Activated CD4-positive, alpha-beta T cell treated with anti-CD3 and anti-CD28 coated beads, Interleukin-2, amount 50 U/mL, for 48 hours (primary cell): ENCODE measurements at places on chromosomes 2 and 18.
A peak's percentile ranks its signal among the peaks of the same experiment; 100 is the strongest.

GRCh38 chr2:190303647-190304046, 16.0 kb downstream of the HIBCH start:
- DNase-seq: no peak

GRCh38 chr2:239818086-239818485, 207.1 kb downstream of the NDUFA10 start:
- DNase-seq: no peak

DNA sequence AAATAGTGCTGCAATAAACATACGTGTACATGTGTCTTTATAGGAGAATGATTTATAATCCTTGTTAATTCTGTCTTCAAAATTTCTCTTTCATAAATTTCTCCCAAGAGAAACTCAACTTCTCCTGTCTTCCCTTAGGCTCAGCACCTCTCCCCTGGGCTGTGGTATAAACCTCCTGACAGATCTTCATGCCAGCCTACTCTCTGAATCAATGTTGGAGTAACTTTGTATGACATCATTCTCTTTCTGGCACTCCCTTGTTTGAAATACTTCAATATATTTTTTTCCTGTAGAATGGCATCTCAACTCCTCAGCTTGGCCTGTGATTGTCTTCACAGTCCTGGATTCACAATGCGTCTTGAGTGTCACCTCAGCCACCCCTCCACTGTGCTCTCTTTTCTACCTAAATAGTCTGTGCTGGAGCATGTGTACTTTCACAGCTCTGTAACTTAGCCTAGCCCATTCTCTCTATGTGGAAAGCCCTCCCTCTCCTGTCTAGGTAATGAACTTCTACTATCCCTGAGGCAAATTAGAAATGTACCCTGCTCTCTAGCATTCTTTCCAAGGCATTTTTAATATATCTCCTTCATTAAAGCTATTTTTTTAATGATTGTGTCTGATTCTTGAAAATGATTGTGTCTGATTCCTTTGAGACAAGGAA, 649.9 kb upstream of the FANCL start:
- DNase-seq: no peak

DNA sequence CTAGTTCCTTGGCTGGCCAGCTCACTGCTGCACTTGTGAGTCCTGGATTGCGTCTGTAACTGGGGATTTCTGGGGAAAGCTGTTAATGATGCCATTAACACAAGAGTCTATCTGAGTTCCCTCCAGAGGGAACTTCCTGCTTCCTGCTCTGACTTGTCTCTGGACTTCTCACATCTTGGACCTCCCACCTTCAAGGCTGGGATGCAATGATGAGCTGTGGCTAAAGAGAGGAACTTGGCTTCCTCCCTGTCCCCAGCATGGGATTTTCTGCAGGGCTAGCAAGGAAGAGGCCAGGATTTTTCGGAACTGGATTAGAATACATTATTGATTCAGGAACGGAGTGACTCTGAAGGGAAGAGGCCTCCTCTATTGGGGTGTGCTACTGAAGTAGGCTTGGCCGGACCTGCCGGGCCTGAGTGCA, 155.5 kb downstream of the CLIP4 start:
- no peak for DNase-seq

DNA sequence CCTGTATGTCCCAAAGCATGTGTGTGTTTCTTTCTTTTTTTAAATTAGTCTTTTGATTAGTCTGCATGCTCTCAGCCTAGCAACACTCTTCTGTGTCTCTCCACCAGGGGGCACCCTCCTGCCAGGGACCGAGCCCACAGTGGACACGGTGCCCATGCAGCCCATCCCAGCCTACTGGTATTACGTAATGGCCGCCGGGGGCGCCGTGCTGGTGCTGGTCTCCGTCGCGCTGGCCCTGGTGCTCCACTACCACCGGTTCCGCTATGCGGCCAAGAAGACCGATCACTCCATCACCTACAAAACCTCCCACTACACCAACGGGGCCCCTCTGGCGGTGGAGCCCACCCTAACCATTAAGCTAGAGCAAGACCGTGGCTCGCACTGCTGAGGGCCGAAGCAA, 93.8 kb downstream of the NRP2 start:
- DNase-seq: peak; percentile 44

GRCh38 chr2:170973225-170973491, 44.1 kb downstream of the GORASP2 start:
- no peak for DNase-seq

DNA sequence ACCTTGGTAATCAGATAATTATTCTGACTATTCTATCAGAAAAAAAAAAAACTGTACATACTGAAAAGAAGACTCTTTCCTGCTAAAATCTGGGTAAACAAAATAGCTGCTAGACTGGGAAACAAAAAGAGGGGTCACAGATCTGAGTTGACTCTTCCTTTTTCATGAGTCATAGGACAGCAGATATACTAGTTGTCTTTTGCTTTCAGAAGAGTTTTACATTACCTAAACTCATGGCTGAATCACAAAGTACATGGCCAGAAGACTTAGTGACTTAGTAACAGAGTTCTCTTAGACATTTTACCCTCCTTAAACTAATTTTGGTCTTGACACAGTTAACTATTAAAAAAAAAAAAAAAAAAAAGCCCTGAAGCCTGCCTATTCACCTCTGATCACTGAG, 834.0 kb upstream of the FSHR start:
- no peak for DNase-seq

- no peak for DNase-seq
Measured at GRCh38 chr2:175475130-175475529, 293.6 kb upstream of the ATP5MC3 start.

DNA sequence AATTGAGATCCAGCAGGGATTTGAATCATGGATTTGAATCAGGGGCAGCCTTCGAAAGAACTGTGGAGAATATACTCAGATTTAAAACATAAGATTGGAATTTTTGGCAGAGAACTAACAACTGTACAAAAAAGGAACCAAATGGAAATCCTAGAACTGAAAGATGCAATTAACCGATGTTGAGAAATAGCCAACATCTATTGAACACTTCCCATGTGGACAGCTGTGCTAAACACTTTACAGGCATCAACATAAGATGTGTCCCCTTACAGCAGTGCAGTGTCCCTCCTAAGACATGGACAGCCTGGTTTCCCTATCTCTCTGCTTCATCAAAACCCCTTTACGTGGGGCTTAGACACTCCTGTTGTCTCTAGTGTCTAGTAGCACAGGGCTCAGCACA, 3.7 kb upstream of the IL1RN start:
- DNase-seq: no peak

GRCh38 chr2:217994776-217995274, 8.0 kb downstream of the TNS1 start:
- DNase-seq: no peak

DNA sequence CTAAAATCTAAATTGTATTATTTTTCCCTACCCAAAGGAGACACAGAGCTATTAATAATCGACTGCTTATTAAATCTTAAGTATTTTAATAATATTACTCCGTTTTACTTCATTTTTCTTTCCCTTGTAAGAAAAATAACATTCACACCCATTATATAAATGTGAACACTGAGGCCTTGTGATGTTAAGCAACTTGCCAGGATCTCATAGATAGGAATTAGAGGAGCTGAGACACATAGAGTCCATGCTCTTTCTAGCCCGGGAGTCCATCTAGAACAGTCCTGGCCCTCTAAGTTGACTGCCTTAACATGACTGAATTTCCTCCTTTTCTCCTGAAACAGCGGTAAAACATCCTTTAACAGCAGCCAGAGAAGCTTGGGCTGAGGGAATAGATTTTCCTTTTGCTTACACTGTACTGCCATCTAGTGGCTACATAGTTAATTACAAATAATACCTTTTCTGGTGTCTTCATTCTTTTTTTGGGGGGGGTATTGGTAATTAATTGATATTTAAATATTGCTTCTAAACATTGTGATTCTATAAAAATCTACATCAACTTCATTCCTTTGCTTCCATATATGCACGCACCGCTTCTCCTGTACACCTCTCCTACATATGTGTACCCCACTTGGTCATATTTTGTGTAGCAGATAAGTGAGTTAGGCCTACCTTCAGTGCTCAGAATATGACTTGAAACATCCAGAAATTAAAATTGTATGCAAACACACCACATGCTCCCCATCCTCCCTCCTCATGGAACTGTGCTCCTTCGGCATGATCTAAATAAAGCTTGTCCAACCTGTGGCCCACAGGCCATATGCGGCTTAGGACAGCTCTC, 125.8 kb upstream of the HNMT start:
- DNase-seq: no peak

DNA sequence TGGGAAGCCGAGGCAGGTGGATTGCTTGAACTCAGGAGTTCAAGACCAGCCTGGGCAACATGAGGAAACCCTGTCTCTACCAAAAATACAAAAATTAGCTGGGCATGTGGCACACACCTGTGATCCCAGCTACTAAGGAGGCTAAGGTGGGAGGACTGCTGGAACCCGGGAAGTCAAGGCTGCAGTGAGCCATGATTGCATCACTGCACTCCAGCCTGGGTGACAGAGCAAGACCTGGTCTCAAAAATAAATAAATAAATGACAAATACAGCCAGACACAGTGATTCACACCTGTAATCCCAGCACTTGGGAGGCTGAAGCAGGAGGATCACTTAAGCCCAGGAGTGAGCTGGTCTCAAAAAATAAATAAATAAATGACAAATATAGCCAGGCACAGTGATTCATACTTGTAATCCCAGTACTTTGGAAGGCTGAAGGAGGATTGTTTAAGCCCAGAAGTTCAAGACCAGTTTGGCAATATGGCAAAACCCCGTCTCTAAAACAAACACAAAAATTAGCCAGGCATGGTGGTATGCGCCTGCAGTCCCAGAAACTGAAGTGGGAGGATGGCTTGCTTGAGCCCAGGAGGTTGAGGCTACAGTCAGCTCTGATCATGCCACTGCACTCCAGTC, 6.2 kb downstream of the KANSL3 start:
- DNase-seq: no peak

DNA sequence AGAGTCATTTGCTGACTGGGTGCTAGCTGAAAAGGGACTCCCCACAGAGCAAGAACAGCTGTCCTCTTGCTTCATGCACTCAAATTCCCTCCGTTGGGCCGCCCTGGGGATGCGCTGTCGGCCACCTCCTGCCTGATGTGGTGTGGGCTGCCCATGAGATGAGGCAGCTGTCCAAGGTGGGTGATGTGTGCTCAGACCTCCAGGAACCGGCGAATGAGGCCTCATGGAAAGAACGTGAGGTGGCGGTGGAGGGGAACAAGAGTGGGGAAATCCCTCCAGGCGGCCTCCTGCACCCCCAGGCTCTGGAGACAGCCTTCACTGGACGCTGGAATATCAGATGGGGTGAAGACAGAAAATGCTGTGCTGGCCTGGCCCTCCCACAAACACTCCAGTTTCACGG, 79.8 kb downstream of the LONRF2 start:
- DNase-seq: no peak

GRCh38 chr2:98656800-98657199, 48.4 kb downstream of the UNC50 start:
- DNase-seq: no peak

GRCh38 chr18:33556846-33557245, 21.2 kb upstream of the ASXL3 start:
- no peak for DNase-seq

DNA sequence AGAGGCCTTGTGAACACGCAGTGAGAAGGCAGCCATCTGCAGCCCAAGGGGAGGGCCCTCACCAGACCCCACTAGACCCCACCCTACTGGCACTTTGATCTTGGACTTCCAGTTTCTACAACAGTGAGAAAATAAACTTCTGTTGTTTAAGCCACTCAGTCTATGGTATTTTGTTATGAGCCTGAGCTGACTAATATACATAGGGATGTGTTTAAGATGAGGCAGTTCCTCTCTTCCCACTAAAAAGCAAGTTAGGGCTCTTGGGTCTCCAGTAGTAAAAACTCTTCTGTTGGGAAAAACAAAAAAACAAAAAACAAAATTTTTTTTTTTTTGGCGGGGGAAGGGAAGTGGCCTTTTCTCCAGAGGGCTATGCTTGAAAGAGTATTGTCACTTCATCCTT, 233.2 kb upstream of the SMAD7 start:
- no peak for DNase-seq

GRCh38 chr18:55539240-55539639, 48.8 kb downstream of the TCF4 start:
- DNase-seq: no peak

DNA sequence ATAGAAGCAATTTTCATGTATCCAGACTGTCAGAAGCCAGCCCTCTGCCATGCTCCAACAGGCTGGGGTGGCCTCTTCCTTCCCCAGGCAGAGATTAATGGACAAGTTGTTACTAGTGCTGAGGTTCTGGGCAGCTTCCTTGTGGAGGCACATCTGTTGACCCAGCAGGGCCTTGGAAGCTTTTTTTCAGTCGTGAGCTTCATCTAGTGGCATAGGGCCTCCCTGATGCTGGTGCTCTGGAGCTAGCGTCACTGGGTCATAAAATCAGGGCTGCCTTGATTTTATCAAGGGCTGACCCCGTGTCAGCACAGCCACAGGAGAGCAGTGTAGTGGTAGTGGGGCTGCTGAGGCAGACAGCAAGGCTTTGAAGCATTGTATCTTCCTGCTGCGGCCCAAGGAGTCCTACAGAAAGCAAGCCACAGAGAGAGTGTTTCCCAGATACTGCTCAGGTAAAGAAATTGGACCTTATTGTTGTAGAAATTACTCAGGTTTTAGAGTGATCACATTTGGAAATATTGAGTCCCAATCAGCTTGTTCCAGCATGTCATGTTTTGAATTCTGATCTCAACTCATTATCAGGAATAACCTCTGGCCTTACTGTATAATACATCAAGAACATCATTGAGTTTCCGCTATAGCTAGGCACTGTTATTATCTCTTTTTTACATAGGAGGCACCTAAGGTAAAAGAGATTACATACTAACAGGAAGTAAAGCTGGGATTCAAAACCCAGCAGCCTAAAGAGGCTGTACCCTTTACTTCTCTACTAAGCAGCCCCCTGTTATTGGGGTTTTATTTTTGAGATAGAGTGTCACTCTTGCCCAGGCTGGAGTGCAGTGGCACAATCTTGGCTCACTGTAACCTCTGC, 92.3 kb upstream of the ALPP start:
- no peak for DNase-seq

- no peak for DNase-seq
Measured at GRCh38 chr2:170846314-170846713, 29.6 kb downstream of the GAD1 start.

DNA sequence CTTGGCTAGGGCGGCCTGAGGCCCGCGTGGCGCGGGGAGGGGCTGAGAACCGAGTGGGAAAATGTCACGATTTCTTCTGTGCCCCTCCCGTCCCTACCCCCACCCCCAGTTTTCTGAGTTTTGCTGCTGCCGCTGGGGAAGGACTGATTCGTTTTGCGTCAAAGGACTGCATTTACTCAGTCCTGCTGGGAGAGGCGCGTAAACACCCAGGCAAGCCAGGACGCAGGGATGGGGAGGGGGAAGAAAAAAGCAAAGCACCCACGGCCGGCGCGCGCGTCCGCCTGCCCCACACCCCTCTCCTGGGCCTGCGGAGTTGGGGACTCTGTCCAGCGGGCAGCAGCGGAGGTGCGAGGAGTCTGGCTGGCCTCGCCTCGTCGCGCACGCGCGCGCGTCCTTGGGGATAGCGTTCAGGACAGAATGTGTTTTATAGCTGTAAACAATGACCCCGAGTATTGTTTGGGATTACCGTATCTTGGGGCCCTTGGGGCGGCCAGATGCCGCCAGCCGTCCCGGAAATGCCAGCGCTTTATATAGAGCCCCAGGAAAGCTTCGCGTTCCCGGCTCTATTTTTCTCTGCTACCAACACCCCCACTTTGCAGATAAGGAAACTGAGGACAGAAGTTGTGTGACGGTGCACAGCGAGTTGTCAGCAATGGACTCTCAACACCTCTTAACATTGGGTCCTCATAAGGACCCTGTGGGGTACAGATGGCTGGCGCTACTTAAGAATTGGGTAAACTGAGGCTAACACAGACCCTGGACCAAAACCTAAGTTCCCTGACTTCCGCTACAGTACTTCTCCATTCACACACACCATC, 1.7 kb upstream of the FOSL2 start:
- DNase-seq: no peak

GRCh38 chr2:58334414-58334813, 93.3 kb upstream of the FANCL start:
- DNase-seq: no peak
